HTR-8/SVneo (cell line): ENCODE measurements at places on chromosomes 7 and 10.

- DNase-seq = no peak
These were observed 82.6 kb downstream of the KCNMA1 start for GRCh38 chr10:77554996-77555397.

- DNase-seq = no peak
These were observed 37.4 kb downstream of the MACROH2A2 start for GRCh38 chr10:70090013-70090412.

DNA sequence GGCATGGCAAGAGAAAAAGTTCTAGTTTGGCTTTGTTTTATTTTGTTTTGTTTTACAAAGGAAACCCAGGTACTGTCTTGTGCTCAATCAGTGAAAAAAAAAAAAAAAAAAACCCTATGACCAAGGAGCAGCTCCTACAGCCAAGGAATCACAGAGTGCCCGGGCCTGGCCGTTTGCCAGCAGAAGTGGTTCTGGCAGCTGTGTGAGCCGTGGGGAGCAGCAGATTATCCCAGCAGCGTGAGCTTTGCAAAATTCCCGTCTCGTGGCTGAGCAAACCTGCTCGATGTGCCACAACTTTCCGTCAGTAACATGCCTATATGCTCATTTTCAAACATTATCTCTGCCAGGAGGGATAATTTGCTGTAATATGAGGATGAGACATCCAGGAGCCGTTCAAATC, 293.7 kb downstream of the POU6F2 start:
- DNase-seq = no peak

DNA sequence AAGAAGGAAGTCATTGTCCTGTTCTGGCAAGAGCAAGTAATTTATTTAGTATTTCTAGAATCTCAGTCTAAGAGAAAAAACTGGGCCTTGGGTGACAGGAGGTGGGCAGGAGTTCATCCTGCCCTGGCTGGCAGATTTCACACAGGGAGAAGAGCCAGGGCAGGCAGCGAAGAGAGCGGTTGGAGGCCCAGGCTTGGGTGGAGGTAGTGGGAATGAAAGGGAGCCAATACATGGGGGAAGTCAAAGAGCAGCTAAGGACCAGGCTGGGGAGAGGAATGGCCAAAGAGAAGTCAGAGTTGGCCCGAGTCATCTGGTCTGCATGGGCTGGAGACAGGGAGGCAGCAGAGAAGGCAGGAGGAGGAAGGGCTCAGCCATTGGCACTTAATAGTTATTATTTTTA, 51.4 kb downstream of the HECW1 start:
- no peak for DNase-seq

DNA sequence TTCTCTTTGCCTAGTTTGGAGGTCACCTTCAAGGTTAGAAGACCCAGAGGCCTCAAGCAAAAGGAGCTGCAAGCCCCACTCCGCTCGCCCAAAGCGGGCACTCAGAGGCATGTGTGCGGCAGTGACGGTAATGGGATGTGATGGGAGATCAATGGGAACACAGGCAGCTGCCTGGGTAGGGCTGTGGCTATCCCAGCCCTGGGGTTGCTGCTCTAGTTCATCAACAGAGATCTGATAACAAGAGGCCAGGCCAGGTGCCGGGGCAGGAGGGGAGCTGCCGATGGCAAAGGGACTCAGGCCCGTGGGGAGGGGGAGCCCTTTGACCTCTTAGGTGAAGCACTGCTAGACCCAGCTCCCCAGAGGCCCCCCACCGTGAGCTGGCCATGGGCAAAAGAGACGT, 52.0 kb upstream of the GNA12 start:
- no peak for DNase-seq

GRCh38 chr10:124700293-124701037, 43.7 kb downstream of the FAM53B start:
- DNase-seq = no peak

DNA sequence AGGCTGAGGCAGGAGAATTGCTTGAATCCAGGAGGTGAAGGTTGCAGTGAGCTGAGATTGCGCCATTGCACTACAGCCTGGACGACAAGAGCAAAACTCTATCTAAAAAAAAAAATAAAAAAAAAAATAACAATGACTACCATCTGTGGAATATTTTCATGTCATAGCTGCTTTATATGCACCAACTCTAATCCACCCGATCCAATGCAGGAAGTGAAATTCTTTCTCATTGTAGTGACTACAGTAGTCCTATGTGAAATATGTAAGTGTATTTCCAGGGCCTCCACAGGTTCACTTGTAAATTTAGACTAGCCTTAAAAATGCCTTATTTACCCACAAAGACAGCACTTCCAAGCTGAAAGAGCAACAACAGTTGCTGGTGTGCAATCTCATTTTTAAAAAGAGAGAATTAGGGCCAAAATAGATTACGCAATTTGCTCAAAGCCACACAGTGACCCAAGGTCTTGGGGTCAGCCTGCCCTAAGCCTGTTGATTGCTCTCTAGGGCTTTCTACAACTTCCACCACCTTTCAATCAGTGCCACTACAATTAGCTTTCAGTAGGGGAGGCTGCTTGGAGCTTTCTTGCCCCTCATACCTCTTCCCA, 25.8 kb upstream of the EGFR start:
- DNase-seq = no peak

DNA sequence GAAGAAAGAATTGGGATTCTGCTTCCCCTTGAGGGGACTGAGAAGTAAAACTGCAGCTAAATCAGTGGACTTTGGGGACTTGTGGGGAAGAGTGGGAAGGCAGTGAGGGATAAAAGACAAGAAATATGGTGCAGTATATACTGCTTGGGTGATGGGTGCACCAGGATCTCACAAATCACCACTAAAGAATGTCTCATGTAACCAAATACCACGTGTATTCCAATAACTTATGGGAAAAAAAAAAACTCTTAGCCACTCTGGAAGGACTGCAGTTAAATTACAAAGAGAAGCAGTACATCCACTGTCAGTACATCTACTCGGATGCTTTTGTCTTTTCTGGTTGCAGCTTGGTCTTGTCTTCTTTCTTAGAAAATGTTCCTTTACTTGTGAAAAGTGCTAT, 27.4 kb upstream of the GOT1 start:
- no peak for DNase-seq

DNA sequence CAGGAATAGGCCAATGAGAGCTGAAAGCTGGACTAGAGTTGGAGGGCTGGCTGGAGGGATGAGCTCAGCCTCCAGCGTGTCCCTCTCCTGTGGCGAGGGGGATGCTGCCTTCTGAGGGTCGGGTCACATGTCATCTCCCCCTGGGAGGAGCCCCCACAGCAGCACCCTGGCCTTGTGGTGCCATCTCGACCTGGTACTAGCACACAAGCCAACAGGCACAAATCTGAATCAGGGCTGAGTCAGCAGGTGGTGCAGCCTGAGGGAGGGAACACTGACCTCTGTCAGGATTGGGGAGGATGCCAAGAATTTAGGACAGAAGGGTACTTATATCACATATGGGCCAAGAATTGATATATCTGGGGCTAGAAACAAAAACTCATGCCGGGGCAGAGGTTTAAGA, 280.4 kb downstream of the CELF2 start:
- DNase-seq = no peak

DNA sequence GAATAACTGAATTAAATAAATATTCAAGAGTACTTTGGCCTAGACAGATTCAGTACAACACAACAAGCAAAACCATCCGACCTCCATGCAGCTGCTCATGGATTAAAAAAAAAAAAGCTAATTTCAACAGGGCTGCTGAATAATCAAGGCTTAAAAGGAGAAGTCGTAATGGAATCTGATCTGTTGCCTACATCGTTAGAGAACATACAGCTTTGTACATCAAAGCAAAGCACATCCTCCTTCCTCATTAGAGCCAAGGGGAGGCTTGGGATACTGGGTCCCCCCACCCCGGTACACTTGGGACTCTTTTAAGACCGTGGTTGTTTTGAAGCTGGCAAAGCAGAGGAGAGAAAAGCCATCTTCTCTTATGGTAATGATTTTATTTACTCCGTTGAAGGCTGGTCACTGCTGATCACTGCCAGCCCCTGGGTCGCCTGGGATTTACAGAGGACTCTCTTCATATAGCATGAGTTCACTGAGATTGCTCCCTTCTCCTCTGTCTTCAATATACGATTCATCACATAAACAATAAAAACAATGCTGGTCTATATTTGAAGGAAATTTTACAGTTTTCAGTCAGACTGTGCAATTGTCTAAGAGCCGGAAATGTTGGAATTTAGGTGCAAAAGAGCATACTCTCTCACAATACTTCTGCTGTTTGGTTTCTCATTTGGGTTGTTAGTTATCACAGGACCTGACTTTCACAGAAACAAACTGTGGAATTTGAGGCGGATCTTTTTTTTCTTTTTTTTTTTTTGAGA, 148.8 kb downstream of the FAM107B start:
- no peak for DNase-seq

- no peak for DNase-seq
These were observed 13.6 kb upstream of the STN1 start for GRCh38 chr10:103931603-103932002.

DNA sequence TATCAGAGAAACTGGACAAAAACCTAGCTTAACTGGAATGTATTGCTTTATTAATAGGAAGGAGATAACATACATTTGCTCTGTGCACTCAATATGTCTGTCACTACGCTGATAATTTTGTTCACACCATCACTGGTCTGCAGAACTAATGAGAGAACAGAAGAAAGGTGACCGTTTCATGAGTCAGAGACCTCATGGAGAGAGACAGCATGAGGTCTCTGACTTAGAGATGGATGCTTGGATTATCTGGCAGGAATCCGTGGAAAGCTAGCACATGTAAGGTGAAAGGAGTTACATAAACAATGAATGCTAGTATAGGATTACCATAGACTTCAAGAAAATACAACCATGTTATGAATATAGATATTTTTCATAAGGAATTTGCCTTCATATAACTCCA, 947.3 kb downstream of the IPMK start:
- DNase-seq = no peak

DNA sequence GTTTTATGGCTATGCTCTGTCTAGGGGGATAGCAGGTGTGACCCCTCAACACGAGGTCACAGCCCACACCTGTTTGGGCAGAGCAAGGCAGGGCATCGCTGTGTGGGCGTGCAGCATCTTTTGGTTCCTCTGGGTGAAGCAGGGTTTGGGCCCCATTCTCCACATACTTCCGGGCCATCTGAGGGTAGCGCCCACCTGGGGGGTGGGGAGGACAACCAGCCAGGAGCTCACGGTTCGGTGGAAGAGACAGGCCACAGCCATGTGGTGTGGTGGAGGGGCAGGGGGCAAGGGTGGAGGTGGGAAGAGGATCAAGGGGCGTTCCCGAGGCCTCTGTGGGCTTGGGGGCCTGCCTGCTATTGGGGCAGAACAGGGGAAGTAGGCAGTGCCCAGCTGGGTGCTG, 2.4 kb downstream of the SH2B2 start:
- no peak for DNase-seq

GRCh38 chr7:5686131-5686530, 95.3 kb downstream of the RNF216 start:
- DNase-seq = no peak

- no peak for DNase-seq
These were observed 84.2 kb downstream of the ANK3 start for GRCh38 chr10:60305380-60305892.

- DNase-seq = no peak
These were observed 6.0 kb downstream of the POLM start for GRCh38 chr7:44076101-44076895.

GRCh38 chr7:28807396-28807994, 150.6 kb downstream of the TRIL start:
- DNase-seq = no peak

DNA sequence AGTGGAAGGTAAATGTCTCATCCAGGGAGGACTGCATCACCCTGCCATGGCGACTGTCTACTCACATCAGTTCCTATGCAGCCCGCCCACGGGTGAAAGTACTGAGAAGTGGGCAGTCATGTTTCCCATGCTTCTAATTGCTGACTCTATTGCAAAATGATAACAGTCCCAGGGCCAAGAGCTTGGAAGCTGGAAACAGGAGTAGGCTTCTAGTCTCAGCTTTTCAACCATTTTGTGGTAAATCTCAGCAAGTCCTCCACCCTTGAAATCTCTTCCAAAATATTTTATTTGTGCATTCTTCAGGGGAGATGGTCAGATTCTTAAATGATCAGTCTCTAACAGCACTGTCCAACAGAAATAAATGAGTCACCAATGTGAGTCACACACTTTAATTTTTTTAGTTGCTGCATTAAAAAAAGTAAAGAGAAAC, 48.1 kb upstream of the TARP start:
- DNase-seq = no peak

- DNase-seq = no peak
These were observed 683.2 kb upstream of the LRRN3 start for GRCh38 chr7:110407706-110408105.

GRCh38 chr10:67221939-67222494, 296.2 kb downstream of the LRRTM3 start:
- no peak for DNase-seq

- DNase-seq = no peak
These were observed 4.4 kb downstream of the DNAJC30 start for GRCh38 chr7:73678862-73679261.

DNA sequence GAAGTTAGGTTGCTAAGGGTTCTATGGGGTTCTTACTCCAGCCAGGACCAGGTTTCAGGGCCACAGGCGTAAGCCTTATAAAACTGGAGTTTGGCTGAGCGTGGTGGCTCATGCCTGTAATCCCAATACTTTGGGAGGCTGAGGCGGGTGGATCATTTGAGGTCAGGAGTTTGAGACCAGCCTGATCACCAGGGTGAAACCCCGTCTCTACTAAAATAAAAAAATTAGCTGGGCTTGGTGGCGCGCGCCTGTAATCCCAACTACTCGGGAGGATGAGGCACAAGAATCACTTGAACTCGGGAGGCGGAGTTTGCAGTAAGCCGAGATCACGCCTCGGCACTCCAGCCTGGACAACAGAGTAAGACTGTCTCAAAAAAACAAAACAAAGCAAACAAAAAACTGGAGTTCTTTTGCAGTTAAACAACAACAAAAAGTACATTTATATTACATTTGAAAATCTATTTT, 347 bp upstream of the RRP12 start:
- DNase-seq = no peak

DNA sequence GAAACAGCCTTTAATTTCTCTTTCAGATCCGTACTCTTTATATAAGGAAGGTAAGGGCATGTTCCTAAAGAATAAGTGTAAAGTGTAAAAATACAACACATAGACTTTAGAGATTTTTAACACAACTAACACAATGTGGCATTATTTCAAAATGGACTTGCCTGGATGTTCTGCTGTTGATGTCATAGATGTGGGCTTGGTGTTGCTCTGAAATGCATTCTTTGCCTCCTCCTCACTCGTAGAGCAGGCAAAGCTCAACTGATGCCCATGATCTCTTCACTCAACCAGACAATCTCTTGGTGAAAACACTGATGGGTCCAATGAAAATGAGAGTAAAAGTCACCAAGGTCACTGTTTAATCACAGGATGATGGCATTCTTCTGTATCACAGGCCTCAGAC, 174.2 kb upstream of the TCERG1L start:
- no peak for DNase-seq
